ENCODE measurements at places on chromosomes 12 and 14. TPM values are rescaled to one million over a fixed set of nuclear protein-coding genes. Genes with fewer than 3 reads are reported as not detected.
A peak's percentile ranks its signal among the peaks of the same experiment; 100 is the strongest.

GRCh38 chr12:132729541-132730320, 19.1 kb downstream of the PGAM5 start:
- H3K4me3 ChIP-seq = no peak overlapping the region
- H3K36me3 ChIP-seq = peaks cover 48% of the 10 kb centered on the region
- H3K4me1 ChIP-seq = no peaks in the 10 kb centered on the region
- no peaks in the 10 kb centered on the region for H3K27me3 ChIP-seq
- H3K27ac ChIP-seq = no peak overlapping the region

- no peaks in the 10 kb centered on the region for H3K27me3 ChIP-seq
- no peak for DNase-seq
- H3K36me3 ChIP-seq = no peaks in the 10 kb centered on the region
- H3K4me3 ChIP-seq = no peak overlapping the region
- no peaks in the 10 kb centered on the region for H3K4me1 ChIP-seq
Measured at GRCh38 chr12:123453165-123453564, 4.8 kb upstream of the SNRNP35 start.

GRCh38 chr12:57460841-57461275, 1.3 kb downstream of the GLI1 start:
- no peak overlapping the region for H3K4me3 ChIP-seq
- DNase-seq = no peak
- peak overlapping the region; percentile 16 for H3K27ac ChIP-seq
- H3K4me1 ChIP-seq = peaks cover 33% of the 10 kb centered on the region
- H3K27me3 ChIP-seq = peaks cover 7% of the 10 kb centered on the region
- H3K36me3 ChIP-seq = no peaks in the 10 kb centered on the region

- no peak overlapping the region for H3K4me3 ChIP-seq
- H3K27me3 ChIP-seq = no peaks in the 10 kb centered on the region
- no peaks in the 10 kb centered on the region for H3K4me1 ChIP-seq
Measured at GRCh38 chr14:80906946-80907345, 34.6 kb downstream of the CEP128 start.

GRCh38 chr12:71872972-71873371, 33.4 kb downstream of the TBC1D15 start:
- H3K4me3 ChIP-seq = no peak overlapping the region
- H3K4me1 ChIP-seq = peaks cover 18% of the 10 kb centered on the region
- no peaks in the 10 kb centered on the region for H3K36me3 ChIP-seq

DNA sequence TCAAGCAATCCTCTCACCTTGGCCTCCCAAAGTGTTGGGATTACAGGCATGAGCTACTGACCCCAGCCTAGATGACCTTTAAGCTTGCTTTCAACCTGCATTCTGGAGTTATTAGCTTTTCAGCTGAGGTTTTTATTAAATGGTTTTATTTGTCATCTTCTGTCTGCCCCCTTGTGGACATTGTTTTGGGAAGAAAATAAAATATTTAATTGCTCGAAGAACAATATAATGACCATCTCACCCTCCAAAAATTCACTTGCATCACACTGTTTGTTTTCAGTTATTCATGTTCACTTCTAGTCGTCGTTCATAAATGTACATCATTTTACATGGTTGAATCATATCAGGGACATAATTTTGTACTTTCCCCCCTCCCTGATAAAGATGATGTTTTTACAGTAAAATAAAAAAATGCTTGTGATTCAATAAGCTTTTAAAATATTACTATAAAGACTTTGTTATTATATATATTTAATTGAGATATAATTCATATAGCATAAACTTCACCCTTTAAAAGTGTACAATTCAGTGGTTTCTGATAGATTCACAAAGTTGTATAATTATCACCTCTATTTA, 10.1 kb upstream of the SPATS2 start:
- H3K27ac ChIP-seq = no peak overlapping the region
- H3K4me1 ChIP-seq = peaks cover 7% of the 10 kb centered on the region
- H3K36me3 ChIP-seq = no peaks in the 10 kb centered on the region
- H3K4me3 ChIP-seq = no peak overlapping the region

DNA sequence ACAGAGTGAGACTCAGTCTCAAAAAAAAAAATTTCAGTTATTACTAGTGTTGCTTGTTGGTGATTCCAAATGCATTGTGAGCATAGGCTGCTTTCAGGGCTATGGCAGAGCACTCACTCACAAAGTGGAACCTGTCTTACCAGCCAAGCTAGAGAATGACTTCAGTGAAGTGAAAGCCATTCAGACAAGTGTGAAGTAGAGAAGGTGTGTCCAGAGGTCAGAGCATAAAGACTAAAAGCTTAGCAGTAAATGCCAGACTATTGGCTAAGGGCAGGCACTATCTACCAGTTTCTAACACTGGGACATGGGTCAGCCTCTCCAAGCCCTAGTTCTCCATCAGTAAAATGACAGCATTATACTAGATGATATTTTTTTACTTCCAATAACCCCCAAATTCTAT, 12.7 kb downstream of the PPP1R36 start:
- H3K4me3 ChIP-seq = no peak overlapping the region
- no peak overlapping the region for H3K27ac ChIP-seq
- H3K4me1 ChIP-seq = peaks cover 6% of the 10 kb centered on the region
- no peaks in the 10 kb centered on the region for H3K36me3 ChIP-seq

GRCh38 chr12:40643506-40643905, 48.7 kb upstream of the CNTN1 start:
- H3K4me3 ChIP-seq = no peak overlapping the region
- H3K27me3 ChIP-seq = no peaks in the 10 kb centered on the region
- DNase-seq = no peak
- no peaks in the 10 kb centered on the region for H3K4me1 ChIP-seq

GRCh38 chr14:104284636-104285507, 146.5 kb downstream of the KIF26A start:
- H3K27ac ChIP-seq = no peak overlapping the region
- no peaks in the 10 kb centered on the region for H3K4me1 ChIP-seq
- no peak for DNase-seq
- H3K27me3 ChIP-seq = no peaks in the 10 kb centered on the region

- no peak for DNase-seq
- peaks cover 37% of the 10 kb centered on the region for H3K4me1 ChIP-seq
- H3K4me3 ChIP-seq = no peak overlapping the region
- no peaks in the 10 kb centered on the region for H3K27me3 ChIP-seq
Measured at GRCh38 chr12:14452336-14452735, 86.9 kb downstream of the ATF7IP start.

- no peaks in the 10 kb centered on the region for H3K27me3 ChIP-seq
- H3K4me1 ChIP-seq = peaks cover 49% of the 10 kb centered on the region
- no peak for DNase-seq
- no peak overlapping the region for H3K4me3 ChIP-seq
- H3K27ac ChIP-seq = no peak overlapping the region
- no peaks in the 10 kb centered on the region for H3K36me3 ChIP-seq
Measured at GRCh38 chr12:15543347-15543746, 221.0 kb downstream of the PTPRO start.

DNA sequence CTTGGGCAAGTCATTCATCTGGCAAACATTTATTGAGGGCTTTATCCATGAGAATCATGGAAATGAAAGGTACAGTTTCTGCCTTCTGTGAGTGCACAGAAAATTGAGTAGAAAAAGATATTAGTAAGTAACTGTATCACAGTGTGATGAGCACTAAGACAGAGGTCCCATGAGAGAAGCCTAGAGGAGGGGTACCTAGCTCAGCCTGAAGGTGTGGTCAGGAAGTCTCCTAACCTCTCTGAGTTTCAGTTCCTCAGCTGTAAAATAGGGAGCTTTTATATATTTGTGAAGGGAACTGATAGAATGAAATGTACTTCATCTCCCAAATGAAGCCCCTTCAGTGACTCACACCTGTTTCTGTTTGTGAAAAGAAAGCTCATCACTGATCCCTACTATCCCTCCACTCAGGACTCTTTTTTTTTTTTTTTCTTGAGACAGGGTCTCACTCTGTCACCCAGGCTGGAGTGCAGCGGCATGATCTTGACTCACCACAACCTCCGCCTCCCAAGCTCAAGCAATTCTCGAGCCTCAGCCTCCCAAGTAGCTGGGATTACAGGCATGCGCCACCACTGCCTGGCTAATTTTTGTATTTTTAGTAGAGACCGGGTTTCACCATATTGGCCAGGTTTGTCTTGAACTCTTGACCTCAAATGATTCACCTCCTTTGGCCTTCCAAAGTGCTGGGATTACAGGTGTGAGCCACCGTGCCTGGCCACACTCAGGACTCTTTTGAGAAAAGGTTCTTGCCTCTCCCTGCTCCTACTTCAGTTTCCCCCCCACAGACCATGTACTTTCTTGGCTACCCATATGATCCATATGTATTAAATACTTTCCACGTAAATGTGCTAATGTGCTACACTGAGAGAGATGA, 93.7 kb upstream of the FUT8 start:
- no peak overlapping the region for H3K4me3 ChIP-seq
- no peaks in the 10 kb centered on the region for H3K36me3 ChIP-seq
- no peak overlapping the region for H3K27ac ChIP-seq
- H3K27me3 ChIP-seq = no peaks in the 10 kb centered on the region

Gene TCL1B
- total RNA-seq = not detected

Gene ERBB3
- 1.7 TPM for total RNA-seq

Gene SERPINA4
- total RNA-seq = not detected

Gene CFAP54
- 0.66 TPM for total RNA-seq

Gene SLC25A47
- not detected for total RNA-seq

Gene TSHR
- not detected for total RNA-seq

Gene ASCL1
- not detected for total RNA-seq

Gene IPO8
- 50.8 TPM for total RNA-seq

Gene CDCA3
- total RNA-seq = 37.6 TPM

Gene KIF21A
- 44.6 TPM for total RNA-seq

Gene CIDEB
- total RNA-seq = 12.7 TPM

Gene GUCY2C
- total RNA-seq = not detected

Gene FOXN4
- not detected for total RNA-seq

Gene HOXC9
- not detected for total RNA-seq
